Fibroblast of mammary gland (primary cell): ENCODE measurements at places on chromosomes 12 and 14.
A peak's percentile ranks its signal among the peaks of the same experiment; 100 is the strongest.

GRCh38 chr14:85537526-85537925 is 7.6 kb downstream of the FLRT2 start:
- DNase-seq = no peak

DNA sequence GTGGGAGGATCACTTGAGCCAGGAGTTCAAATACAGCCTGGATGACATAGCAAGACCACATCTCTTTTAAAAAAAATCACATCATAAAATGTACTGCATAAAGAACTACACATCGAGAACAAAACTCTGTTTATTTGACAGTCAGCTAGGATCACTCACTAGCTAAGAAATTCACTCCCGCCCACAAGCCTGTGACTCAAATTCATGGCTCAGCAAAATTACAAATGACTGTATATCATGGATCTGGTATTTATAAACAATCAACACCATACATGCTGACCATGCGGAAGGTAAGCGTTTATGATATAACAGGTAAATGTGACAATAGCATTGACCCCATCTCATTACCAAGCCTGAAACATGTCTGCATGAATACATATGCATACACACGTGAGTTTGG is 206.5 kb downstream of the EFCAB11 start:
- peak; percentile 68 for DNase-seq

DNA sequence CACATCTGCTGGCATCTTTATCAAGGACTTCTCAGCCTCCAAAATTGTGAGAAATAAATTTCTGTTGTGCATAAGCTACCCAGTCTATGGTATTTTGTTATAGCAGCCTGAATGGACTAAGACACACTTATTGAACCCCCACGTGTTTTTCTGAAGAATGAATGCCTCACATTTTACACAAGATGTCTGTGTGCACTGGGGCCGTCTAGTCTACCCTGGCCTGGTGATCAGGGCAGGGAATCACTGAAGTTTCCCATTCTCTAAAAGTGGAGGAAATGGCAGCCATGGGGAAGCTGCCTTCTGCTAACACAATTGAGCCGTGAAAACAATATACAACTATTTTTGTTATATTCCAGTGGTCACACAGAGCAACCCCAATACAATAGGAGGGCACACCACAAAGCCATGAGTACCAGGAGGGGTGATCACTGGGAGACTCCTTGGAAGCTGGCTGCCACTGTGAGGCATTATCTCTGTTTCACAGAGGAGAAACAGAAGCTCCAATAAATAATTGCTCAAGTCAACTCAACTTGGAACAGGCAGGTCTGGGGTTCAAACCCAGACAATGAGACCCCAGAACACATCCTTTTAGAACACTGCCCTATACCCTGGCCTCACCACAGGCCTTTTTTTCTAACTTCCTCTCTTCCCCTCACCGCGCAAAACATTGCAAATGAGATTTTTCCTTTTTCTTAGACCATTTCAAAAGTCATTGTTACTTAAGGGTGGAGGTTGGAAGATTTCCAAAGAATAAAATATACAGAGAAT is 18.3 kb upstream of the LTA4H start:
- no peak for DNase-seq

DNA sequence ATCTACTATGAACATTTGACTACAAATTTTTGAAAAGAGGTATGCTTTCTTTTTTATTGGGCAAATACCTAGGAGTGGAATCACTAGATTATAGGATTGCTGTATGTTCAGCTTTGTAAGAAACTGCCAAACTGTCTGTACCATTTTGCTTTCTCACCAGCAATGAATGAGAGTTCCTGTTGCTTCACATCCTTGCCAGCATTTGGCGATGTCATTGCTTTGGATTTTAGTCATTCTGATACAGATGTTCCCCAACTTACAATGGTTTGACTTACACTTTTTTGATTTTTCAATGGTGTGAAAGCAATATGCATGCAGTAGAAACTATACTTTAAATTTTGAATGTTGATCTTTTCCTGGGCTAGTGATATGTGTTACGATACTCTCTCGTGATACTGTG is 328.7 kb downstream of the RAD51B start:
- DNase-seq = peak; percentile 73

DNA sequence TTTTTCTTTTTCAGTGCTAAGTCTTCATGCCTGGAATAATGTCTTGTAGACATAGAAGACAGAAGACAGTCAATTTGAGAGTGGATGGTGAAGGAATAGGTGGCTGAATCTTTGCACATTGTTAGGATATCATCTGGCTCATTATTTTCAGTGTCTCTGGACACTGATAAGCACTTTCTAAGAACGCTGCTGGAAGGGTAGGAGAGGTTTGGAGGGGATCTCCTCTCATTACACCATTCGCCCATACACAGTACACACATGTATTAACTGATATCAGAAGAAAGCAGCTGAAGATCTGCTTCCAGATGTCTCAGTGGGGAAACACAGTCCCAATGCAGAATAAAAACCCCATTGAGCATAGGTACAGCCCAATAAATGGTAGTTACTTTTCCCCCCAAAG is 461.1 kb upstream of the DCN start:
- no peak for DNase-seq

DNA sequence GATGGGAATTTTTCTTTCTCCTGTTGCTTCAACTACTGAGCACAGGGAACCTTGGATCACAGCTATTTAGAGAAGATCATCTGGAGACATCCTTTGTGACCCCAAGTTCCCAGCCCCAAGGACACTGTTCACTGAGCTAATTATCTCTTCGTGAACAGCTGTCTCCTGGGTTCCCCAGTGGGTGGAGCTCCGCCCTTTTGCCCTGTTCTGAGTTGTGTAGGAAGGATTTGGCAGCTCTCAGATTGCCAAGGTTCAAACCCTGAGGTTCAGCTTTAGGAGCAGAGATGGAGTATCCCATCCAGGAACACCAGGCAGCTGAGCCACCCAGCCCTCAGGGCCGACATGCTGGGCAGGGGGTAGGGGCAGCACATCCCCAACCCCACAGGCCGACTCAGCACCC is 32.0 kb downstream of the NGB start:
- no peak for DNase-seq

DNA sequence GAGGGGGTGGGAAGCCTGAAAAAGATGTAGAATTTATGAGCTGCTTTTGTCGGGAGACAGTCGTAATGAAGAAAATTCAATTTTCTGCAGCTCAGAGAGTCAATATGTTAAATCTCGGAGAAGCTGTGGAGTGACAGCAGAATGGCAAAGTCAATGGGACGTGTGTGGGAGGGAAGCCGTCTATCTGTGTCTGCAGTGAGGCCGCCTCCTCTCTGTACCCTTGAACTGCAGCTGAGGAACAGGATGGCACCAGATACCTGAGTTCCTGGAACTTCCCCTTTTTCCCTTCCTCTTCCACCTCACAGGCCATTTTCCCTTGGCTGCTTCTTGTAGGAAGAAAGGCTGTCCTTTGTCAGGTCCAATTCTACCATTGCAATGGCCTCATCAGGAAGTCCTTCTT is 9.3 kb upstream of the CALCOCO1 start:
- no peak for DNase-seq

- DNase-seq = no peak
Measured at GRCh38 chr14:64450255-64450654, 15.0 kb upstream of the AKAP5 start.

DNA sequence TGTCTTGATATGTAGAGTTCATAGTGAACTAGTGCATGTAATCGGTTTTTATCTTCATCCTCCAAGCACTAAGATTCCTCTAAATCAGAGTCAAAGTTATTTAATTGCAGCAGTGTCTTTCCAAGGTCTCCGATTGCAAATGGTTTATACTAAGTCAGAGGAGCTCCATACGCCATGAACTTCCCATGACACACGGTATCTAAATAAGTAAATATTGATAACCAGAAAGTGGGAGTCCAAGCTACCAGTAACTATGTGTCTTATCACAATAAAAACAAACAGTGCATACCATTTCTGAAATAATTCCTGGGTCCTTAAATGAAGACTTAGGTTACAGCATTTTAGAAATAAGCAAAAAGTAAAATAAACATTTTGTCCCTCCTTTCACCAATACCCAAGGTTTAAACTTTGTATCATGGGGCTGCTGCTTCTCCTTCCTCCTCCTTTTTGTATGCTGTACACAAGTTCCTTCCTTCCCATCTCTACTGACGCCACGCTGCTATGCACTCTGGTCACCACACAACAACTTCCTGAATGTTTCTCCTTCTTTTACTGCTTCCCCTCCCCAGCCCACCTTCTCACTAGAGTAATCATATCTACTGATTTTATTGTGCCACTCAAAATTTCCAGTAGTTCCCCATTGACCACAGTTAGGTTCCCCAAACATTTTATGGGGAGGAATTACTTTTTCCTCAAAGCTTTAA is 10.7 kb downstream of the NR1H4 start:
- no peak for DNase-seq

- peak; percentile 16 for DNase-seq
Measured at GRCh38 chr12:29301114-29301513, 79.9 kb downstream of the ERGIC2 start.

DNA sequence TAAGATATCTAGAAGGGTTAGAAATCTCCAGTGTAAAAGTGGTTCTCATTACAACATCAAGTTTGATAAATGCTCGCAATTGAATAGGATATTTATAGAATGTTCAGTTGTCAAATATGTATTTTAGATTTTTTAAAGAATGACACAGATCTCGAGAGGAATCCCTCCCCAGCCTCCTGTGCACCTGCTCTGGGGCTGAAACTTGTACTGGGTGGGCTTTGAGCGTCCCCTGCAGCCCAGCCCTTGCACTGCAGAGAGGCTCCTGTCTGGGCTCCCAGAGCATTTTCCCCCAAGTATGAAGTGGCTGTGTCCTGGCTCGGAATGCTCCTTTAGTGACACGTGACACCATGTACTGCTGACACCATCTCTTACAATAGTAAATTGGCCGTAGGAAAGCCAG is 499.6 kb downstream of the TMEM121 start:
- DNase-seq = no peak

- DNase-seq = no peak
Measured at GRCh38 chr12:118060301-118061010, 523 bp downstream of the WSB2 start.

- DNase-seq = peak; percentile 79
Measured at GRCh38 chr12:27635349-27635972, 60.8 kb upstream of the REP15 start.

DNA sequence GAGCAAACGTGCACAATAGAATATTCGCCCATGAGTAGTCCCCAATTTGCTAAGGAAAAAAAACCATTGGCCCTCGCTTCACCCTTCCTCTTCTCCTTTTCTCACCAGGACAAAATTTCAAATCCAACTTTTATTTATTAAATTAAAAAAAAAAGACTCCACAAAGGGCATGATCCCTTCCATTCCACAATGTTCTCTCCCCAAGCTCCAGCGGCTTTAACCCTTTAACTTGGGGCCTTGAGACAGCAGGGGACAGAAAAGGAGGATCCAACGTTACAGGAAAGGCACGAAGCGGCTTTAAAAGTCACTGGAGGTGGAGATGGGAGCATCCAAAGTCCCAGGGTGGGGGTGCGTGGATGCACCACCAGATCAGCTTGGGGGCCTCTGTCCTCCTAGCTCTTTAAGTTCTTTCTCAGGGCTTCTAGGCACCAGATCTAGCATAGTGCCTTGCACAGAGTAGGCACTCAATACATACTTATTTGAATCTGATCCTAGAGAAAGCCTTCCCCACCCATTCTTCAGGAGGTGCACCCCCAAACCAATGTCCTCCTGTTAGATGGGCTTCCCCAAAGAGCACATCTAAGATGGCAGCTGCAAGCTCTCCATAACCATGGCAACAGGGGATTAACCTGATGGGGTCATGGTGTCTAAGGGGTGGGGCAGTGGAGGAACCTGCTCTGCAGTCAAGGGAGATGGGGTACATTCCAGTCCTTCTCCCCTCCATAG is 5.2 kb upstream of the AAAS start:
- no peak for DNase-seq

DNA sequence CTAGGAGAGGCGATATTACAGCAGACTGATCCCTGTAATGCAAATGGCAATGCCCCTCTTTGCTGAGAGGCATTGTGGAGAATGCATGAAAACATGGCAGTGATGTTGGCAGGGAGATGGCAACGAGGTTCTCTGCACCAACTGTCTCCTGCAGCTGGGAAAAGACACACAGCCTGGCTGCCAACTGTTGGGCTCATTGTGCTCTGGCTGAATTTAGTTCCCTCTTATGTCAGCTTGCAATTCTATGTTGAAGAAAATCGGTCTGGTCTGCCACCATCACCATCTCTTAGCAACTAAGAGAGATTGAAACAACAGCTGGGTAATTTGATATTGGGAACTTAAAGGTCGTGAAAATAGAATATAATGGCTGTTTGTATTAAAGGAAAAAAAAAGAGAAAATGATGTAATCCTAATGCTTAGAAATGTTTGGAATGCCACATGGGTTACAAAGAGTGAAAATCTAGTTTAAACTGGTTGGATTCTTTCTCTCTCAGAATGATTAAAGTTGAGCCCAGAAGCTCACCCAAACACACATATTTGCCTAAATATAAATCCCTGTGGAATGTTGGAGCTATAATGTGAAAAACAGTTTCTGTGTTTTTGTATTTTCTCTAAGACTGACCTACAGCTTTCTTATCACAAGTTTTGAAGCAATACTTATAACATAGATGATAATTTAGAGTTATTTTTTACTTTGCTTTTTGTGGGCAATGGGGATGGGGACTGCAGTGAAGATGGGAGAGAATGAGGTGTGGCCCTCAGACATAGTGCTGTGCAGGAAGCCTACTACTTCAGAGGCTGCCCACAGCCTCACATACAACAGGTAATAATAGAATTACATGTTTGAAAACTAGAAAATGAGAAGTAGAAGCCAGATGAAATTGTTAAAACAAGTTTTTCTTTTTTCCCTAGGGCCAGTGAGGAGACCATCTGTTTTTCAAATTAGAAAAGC is 143.7 kb downstream of the AKAP6 start:
- peak; percentile 20 for DNase-seq

- peak; percentile 26 for DNase-seq
Measured at GRCh38 chr12:64390275-64390851, at the start of gene C12orf56. Gene C12orf56 (minus strand): TSS chr12:64390758. CDS start chr12:64390565, 193 bp downstream.

DNA sequence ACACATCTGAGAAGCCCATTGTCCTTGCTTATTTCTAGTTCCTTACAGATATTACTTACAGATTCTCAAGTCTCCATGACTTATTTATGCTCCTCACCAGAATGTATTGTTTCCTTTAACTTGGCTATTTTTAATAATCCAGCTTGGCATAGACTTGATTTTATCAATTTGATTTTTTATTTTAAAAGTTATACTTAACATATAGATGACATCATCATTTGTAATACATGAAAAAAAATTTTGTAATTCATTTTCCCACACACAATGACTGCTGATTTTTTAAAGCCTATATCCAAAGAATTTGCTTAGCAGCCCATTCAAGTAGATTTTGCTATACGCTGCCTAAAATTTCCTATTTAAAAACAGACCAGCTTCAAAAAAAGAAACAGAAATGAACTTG is 39.8 kb downstream of the PTPRR start:
- DNase-seq = no peak
